Fibroblast of villous mesenchyme (primary cell): ENCODE measurements at places on chromosomes 7 and 10. TPM values are rescaled to one million over a fixed set of nuclear protein-coding genes. Genes with fewer than 3 reads are reported as not detected.
A peak's percentile ranks its signal among the peaks of the same experiment; 100 is the strongest.

Gene PAPSS2
- total RNA-seq = 131 and 417 TPM in 2 replicates

Gene SLC29A3
- 1.6 and 2.2 TPM in 2 replicates for total RNA-seq

Gene PTPRZ1
- 0.43 TPM in 1 of 2 replicates, not detected in the other for total RNA-seq

Gene FKBP6
- total RNA-seq = not detected in 2 replicates

Gene SEMA4G
- 0.43 and 0.64 TPM in 2 replicates for total RNA-seq

DNA sequence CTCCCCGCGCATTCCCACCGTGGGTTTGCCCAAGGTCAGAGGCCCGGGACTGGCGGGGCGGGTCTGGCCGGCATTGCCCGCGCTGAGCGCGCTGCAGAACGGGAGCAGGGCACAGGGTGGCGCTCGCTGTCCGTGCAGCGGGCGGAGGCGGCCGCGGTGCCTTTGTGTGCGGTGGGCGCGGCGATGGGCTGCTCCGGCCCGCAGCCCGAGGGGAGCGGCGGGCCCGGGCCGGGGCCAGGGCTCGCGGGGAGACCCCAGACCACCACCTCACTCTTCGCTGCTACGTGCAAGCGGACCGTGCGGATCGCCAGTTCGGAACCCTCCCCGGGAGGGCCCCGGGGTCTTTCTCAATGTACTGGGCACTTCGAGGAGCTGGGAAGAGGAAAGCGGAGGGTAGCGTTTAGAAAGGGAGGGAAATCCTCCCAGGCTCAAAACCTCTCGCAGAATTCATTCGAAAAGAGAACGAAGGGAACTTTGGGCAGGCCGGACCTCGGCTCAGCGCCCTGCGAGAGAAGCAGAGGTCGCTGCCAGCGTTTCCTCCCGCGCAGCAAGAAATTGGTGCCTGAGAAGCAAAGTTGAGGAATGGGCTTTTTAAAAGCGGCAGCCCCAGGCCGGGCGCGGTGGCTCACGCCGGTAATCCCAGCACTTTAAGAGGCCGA, 8.5 kb downstream of the SP8 start:
- DNase-seq = peak; percentile 4

GRCh38 chr7:30829471-30829870, 58.3 kb downstream of the MINDY4 start:
- no peak for DNase-seq

GRCh38 chr7:70614237-70615045, 517.5 kb upstream of the GALNT17 start:
- DNase-seq = peak; percentile 0

DNA sequence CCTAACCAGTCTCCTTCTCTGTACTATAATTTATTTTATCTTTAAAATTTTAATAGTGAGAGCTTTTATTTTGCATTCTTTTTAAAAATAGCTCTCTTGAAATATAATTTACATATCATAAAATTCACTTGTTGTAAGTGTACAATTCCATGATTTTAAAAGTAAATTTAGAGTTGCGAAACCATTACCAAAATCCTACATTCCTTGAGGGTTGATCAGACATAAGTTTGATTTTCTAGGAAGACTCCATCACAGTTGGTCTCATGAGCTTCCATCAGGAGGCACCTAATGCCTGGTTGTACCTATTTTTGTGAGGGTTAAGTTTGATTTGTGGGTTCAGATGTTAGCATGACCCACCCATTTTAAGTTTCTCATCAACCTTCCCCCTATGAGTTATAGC, 108.1 kb downstream of the BMPER start:
- DNase-seq = no peak

- no peak for DNase-seq
These were observed 183.0 kb downstream of the DNAJB6 start for GRCh38 chr7:157519798-157520244.

GRCh38 chr10:116437076-116437692, 9.5 kb downstream of the PNLIPRP3 start:
- no peak for DNase-seq

DNA sequence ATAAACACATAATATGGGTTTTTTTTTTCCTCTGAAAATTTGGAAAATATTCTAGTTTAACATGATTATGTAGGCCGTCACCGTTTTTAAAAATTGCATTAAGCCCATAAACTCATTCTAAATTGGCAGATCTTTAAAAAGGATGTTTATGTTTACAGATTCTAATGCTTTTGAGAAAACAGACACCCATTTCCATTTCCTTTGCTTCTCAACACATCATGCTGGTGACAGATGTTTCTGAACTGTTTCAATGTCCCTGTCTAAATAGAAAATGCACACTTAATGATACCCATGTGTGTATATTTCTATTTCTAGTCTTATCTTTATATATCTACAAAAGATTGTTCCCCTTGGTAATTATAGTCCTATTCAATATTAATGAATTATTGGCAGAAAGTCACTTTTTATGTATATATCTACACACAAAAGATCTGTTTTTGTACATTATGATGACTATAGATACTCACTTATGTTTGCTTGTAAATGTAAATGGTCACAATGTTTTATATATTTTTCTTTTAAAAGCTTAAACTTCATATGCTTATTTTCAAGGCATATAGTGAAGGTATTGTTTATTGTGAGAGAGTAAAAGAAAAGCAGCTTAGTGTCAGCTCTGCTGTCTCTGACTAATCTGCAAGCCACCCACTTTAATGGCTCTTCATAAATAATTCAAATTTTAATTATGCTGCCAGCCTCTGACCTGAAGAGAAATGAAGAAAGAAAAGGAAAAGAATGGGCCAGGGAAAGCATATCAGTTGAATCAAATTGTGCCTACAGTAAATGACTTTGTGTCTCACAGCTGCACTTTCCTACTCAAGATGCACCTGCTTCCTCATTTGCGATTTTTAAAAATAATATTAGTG, 179.4 kb downstream of the CACNA2D1 start:
- peak; percentile 36 for DNase-seq

- DNase-seq = peak; percentile 80
These were observed 473 bp downstream of the CYP51A1 start for GRCh38 chr7:92133737-92134270.

DNA sequence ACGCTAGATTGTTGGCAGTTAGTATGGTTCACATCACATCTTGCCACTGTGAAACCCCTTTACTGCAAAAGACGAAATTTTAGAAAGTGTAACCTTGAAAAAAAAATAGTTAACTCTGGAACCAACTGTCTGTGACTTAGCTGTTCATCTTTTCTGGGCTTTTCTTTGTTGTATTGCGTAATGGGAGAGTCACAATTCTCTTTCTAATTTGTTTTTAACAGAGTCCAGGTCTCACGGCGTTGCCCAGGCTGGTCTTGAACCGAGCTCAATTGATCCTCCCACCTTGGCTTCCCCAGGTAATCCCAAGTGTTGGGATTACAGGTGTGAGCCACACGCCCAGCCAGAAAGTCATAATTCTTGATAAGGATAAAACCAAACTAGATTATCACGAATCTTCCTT, 14.5 kb downstream of the UBE3C start:
- DNase-seq = peak; percentile 33

- DNase-seq = no peak
These were observed 125.3 kb downstream of the REEP3 start for GRCh38 chr10:63646491-63646890.

DNA sequence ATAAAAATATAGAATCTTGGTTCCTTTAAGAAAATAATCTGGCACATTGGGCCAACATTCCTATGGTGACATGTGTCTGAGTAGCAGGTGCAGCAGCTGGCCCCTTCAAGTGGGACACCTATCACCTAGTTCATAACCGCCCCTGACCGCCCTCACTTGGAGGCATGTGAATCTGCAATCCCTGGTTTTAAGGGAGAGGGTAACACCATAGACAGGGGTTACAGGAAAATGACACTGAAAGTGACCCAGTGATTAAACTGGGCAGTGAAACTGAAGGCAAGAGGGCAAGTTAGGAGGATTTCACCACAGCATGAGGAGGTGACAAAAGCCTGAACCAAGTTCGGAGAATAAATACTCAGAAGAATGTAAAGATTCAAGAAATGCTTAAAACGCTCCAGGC, 1.1 kb downstream of the RSU1 start:
- peak; percentile 7 for DNase-seq

DNA sequence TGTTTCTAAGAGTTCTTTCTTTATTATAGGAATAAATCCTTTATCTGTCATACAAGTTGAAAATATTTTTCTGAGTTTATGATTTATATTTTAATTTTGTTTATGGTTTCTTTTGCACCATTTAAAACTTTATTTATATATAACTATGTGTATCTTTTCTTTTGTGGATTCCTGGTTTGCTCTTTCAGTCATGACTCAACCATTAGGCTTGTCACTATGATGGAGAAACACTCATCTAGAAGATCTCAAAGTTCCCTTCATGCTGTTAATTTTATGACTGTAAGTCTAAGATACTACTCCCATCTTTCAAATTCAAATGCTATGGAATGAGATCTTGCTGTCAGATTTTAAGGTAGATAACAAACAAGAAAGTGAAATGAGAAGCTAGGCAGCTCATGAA, 199.5 kb downstream of the INHBA start:
- peak; percentile 43 for DNase-seq

GRCh38 chr10:36164556-36165504, 522.7 kb upstream of the FZD8 start:
- DNase-seq = no peak

DNA sequence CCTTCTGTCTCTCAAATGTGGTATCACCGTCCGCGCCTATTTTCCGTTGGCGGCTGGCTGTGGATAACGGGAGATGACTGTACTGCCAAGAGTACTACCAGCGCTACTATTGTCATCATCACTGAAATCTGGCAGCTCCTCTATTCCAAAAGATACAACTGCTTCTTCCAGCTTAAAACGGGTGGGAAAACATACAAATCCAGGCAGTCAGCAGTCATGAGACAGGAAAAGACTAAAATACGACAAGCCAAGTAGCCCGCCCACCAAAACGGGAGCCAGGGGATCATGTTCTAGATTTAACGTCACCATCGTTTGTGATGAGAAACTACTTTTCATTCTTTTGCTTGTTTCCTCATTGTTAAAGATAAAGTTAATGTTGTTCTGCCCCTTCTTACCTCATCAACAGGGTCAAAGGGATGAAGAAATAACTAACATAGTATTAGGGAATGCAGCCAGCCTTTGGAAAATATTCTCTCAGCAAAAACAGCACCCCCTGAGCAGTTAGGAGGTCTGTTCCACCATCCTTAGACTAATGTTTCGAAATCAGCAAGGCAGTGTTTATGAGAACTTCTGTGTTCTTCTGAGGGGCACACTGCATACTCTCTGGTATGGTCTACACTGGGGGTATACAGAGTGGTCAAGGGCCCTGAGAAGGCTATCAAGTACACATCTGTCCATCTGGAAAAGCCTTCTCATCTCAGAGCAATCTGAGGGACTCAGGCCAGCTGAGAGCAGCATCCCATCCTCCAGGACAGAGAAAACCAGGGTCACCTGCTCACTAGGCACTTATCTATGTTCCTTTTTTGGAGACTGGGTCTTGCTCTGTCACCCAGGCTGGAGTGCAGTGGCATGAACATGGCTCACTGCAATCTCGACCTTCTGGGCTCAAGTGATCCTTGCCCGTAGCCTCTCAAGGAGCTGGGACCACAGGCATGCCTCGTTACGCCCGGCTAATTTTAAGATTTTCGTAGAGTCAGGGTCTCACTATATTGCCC, 47.5 kb downstream of the GNA12 start:
- peak; percentile 98 for DNase-seq

GRCh38 chr10:6743291-6743849, 163.3 kb upstream of the PRKCQ start:
- peak; percentile 62 for DNase-seq
